ENCODE measurements at places on chromosomes 3 and 15.

DNA sequence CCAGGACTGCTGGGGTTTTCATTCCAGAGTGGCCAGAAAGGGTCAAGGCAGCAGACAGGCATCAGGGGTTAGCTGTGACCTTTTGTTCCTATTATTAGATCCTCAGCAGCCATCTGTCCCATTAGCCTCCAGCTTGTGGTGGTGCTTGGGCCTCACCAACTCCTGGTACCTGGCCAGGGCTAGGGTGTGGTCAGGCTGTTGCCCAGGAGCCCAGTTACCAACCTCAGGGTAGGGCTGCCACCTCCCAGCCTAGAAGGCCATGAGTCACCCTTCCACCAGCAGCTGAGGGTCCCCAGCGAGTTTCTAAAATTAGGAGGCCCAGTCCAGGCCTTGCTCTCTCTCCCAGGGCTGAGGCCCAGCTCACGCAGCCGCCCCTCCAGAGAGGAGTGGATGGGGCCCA, 12.2 kb downstream of the TMEM43 start:
- no peak for DNase-seq

- no peak for DNase-seq
These were observed 799.9 kb downstream of the AGBL1 start for GRCh38 chr15:86879250-86880229.

DNA sequence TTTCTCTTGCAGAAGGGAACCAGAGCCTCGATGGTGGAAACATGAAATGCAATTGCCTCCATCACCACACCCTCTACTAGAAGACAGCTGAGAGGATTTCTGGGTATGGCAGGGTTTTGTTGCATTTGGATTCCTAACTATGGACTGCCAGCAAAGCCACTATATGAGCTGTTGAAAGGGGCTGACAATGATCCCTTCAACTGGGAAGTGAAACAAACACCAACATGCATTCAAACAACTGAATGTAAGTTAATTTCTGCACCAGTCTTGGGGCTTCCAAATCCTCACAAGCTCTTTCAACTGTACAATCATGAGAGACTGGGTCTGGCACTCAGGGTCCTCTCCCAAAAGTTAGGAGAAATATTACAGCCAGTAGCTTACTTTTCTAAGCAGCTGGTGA, 116.7 kb upstream of the PLCL2 start:
- no peak for DNase-seq

- no peak for DNase-seq
These were observed 59.1 kb downstream of the SMAD6 start for GRCh38 chr15:66760968-66761725.

DNA sequence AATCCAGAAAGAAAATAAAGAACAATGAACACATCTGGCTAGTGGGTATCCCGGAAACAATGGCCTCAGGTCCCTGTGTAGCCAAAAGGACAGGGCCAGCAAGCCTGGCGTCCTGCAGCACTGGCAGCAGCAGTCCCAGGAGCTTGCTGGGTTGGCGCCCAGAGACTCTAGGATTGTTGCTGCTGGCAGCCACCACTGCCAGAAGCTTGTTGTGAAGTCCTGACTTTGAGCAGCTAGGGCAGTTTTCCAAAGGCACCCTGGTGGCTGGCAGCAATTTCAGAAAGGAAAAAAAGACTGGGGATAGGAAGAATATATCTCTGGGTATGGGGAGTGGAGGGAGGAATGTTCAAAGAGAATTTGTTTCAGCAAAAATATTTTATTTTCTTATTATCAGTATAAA, 11.3 kb downstream of the SHQ1 start:
- peak; percentile 74 for DNase-seq

- no peak for DNase-seq
These were observed 93.6 kb upstream of the NMNAT3 start for GRCh38 chr3:139771331-139771730.

- DNase-seq: no peak
These were observed 544.9 kb downstream of the NSUN3 start for GRCh38 chr3:94607778-94608177.

GRCh38 chr3:62193586-62194345, 179.6 kb downstream of the FEZF2 start:
- no peak for DNase-seq

GRCh38 chr3:72791161-72791560, 57.1 kb downstream of the SHQ1 start:
- no peak for DNase-seq

GRCh38 chr3:55191911-55192775, 264.3 kb upstream of the LRTM1 start:
- no peak for DNase-seq
